ENCODE measurements at places on chromosomes 6 and 20. TPM values are rescaled to one million over a fixed set of nuclear protein-coding genes. Genes with fewer than 3 reads are reported as not detected.

- DNase-seq: no peak
Measured at GRCh38 chr6:38824243-38824894, 109.3 kb downstream of the DNAH8 start.

DNA sequence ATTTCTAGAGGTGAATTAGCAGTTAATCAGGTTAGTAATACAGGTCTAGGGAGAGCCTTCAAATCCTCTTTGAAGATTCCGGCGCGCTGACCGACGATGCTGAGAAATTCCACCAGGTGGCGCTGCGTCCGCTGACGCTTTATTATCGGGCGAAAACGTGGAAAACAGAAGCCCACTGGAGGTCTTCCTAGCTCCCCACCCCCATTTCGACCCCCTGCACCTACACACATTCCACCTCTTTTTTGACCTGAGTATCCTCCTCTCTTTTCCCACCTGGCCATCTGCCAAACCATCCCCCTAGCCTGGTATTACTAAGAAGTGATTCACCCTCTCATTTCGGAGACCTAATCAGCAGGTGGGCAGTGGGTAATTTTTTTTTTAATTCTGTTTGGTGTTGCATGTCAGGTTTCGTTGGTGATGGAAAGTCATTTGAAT lies 65.4 kb upstream of the RIN2 start:
- peak; percentile 61 for DNase-seq

Gene LHFPL5
- polyA plus RNA-seq: 0.16 TPM

Gene ERVFRD-1
- polyA plus RNA-seq: not detected

GRCh38 chr6:149373511-149373910 lies 26.6 kb upstream of the SUMO4 start:
- no peak for DNase-seq

- DNase-seq: no peak
Measured at GRCh38 chr6:77669913-77670312, 17.1 kb downstream of the MEI4 start.

Gene ENPP3
- not detected for polyA plus RNA-seq

Gene C20orf96
- 20.5 TPM for polyA plus RNA-seq

DNA sequence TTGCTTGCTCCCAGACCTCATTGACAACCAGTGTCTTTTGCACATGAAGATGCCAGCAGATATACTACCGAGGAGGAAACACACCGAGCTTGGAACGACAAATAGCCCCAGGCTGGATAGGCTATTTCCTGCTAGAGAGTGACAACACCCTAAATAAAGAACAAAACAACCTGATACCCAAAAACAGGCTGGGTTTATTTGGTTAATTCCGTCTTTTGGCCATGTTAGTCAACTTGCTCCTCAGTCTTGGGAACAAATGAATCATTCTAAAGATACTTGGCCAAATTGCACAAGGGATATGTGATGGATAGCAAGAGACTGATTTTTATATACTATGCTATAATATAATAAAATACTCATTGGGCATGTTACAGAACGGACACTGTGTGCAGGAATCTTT lies 11.5 kb upstream of the MUC22 start:
- no peak for DNase-seq

Gene PLCG1
- polyA plus RNA-seq: 65.3 TPM

DNA sequence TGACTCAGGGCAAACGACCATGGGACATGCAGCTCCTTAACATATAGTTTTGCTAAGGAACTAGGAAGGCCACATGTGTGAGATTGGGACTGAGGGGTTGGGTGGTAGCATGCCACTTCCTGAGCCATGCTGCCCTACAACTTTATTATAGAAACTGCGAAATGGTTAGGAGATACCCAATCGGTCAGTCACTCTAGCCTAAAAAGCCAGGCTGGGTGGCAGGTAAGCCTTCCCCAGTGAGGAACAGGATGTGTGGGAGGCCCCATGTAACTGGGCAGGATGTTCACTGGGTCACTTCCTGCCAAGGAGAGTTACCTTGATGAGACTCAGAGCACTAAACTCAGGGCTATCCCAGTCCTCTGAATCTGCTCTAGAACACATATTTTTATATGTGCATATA lies 123.5 kb downstream of the MAP3K7 start:
- DNase-seq: no peak

- DNase-seq: peak; percentile 72
Measured at GRCh38 chr20:53826597-53827291, 233.1 kb upstream of the ZNF217 start.

DNA sequence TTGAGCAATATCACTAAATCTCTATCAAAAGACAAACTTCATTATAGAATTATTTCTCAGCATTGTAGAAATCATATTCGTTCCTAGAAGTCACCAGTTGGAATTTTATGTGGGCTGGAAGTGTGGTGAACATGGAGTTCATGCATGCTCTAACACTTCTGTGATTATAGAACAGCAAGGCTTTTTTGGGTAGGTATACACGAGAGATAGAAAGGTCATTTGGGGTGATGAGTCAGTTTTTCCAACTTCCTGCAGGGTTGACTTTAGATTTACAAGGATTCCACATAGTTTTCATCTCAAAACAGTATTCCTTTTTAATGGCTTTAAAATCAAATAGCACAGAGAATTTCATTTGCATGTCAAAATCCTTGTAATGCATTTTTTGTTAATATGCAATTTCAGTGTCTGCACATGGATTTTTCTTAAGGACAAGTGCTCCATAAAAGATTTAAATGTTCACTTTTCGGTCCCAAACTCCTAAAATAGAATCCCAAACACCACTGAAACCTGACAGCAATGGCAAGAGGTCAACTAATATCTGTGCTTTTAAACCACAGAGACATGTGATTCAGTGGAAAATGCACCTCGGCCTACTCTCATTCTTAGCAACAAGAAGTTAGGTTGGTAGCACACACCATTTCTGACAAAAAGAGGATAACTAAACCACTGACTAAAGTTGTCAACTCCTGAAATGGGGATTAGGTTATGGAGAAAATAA lies 211.0 kb downstream of the MOXD1 start:
- DNase-seq: no peak

Gene FBXO30
- 8.0 TPM for polyA plus RNA-seq

DNA sequence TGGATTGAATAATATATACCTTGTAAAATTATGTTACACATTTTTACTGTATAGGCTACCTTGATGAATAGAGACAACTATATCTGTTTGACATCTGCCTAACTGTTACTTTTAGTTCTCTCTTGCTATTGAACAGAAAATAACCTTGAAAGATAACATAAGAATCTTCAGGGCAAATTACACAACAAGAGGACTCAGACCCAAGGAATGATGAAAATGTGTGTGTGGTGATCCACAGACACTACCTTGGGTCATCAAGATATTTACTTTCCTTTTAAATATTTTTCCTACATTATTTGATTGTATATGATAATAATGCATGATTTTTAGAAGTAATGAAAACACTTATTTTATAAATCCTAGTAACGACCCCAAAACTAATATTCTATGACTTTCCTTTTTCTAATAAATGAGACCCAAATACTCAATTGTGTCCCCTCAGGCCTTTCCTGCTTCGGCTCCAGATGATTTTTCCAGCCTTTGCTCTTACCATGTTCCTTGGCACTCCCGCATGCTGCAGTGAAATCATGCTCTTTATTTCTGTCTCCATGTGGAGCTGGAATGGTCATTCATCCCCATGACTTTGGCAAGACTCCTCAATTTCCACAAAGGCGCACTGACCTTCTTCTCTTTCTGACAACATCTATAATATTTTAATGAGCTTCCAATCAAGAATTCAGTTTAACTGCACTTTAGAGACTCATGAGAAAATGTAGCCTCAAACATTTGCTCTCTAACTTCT lies 187.6 kb downstream of the EPM2A start:
- DNase-seq: no peak

Gene RIPOR2
- not detected for polyA plus RNA-seq
